ENCODE measurements at places on chromosomes 6 and 20. TPM values are rescaled to one million over a fixed set of nuclear protein-coding genes. Genes with fewer than 3 reads are reported as not detected.

The STAU1 gene
- 57.7 TPM for total RNA-seq

The GDAP1L1 gene
- total RNA-seq, result not detected

The SLC13A3 gene
- total RNA-seq, result not detected

The C20orf202 gene
- total RNA-seq, result not detected

The CASP8AP2 gene
- total RNA-seq, result 33.6 TPM

GRCh38 chr6:52540286-52540902, 36.5 kb downstream of the TRAM2 start:
- DNase-seq, result no peak

DNA sequence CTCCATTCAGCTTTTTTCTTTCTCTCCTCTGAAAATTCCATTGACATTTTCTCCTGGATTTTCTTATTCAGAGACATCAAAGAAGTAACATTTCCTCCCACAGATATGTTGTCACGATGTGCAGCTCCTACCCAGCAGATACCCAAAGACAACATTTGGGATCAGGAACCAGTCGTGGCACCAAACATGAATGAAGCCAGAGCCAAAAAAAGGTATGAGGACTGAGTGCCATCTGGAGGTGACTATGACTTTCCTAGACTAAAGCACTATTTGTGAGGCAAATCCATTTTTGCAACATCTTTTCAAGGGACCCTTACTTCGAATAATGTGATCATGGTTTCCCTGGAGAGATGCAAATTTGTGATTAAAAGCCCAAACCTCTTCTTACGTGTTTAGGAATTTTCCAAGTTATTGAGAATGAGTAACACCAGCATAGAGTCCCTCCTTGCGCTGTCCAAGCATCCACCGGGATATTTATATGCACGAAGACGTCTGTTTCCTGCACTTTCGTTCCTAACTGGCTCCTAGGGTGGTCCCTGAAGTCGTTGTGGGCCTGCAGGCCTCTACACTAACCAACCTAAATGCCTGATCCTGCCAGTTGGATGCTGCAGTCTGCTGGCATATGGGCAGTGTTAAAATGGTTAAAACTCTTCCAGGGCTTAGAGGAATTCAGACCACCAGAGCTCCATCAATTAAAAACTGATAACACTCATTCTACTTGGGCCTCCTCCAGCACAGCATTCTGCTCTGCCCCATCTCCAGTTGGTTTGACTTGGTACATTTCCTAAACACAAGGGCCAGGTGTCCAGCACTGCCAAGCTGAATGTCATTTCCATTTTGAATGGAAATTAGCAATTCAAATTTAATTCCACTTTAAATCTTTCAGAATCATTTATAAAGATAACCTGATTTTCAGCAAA, 256.6 kb downstream of the C6orf118 start:
- no peak for DNase-seq

GRCh38 chr20:58213716-58214115, 14.7 kb downstream of the ANKRD60 start:
- no peak for DNase-seq

- no peak for DNase-seq
Measured at GRCh38 chr20:48339190-48339985, 488.4 kb downstream of the PREX1 start.

GRCh38 chr6:30747300-30747687, 2.9 kb upstream of the IER3 start:
- DNase-seq, result no peak

All from activated CD8-positive, alpha-beta T cell treated with anti-CD3 and anti-CD28 coated beads for 36 hours (primary cell).